Caudate nucleus (tissue), 63 donors: ENCODE measurements at places on chromosomes 6 and 20.

DNA sequence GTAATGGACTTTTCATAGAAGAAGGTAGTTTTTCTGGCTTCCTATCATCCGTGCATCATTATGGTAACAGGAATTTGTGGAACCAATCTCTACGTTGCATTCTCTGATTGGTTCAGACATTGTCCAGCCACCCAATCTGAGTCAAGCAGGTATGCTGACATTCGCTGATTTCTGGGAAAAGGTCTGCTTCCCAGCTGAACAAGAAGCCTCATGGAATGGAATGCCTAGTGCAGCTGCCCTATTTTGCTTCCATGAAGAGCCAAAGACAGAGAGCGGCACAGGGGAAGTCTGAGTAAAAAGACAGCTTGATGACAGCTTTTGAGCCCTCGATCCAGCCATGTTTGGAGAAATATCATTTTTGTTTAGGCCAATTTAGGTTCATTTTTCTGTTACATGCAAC is 38.5 kb upstream of the TXLNB start:
- DNase-seq, result no peak

GRCh38 chr6:26180346-26180745 is 93.1 kb downstream of the HFE start:
- DNase-seq, result no peak

DNA sequence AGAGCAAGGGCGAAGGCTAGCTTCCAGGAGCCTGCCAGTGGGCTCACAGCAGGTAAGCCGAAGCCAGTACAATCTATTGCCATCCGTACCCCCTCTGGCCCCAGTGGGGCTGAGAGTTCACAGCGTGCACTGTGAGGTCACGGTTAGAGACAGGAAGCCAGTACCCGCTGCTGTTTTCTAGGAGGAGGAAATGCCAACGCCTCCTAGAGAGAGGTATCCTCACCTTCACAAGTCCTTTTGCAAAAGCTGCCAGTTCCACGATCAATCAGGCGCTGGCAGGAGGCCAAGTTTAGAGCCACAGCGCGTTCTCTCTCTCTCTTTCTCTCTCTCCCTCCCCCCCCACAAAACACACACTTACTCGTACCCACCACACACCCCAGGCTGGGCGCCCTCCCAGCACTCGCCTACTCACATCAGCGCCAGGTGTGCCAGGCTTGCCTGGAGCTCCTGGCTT is 22.5 kb downstream of the COL9A1 start:
- no peak for DNase-seq

GRCh38 chr6:157456524-157456829 is 75.5 kb downstream of the ZDHHC14 start:
- DNase-seq, result no peak

DNA sequence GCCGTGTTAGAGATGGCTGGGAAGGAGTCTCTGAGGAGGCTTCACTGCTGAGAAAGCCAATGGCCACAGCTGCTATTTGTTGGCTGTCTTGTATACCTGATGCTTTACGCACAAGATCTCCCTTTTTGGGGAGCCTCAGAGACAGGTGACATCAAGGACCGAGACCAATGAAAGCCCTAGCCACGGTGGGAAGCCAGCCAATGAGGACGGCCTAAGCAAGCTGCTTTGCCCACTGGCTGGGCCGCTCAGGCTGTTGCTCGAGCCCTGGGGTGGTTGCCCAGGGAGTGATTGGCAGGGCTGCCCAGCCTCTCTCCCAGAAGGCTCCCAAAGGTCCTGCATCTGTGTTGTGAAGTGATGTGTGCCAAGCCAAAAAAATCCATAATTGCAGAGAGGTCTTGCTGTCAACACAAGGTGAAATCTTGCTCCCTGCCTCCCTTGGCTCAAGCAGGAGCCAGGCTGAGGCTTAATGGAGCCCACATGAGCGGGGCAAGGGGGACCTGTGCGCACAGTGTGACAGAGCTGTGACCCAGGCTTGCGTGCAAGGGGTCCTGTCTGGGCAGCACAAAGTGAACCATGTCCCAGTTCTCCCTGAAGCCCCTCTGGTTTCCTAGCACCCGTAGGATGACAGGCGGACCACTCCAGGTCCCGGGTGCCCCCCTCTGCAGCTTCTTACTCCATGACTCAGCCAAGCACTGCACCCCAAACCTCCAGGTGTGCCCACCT is 4.3 kb downstream of the MMP24OS start:
- no peak for DNase-seq

DNA sequence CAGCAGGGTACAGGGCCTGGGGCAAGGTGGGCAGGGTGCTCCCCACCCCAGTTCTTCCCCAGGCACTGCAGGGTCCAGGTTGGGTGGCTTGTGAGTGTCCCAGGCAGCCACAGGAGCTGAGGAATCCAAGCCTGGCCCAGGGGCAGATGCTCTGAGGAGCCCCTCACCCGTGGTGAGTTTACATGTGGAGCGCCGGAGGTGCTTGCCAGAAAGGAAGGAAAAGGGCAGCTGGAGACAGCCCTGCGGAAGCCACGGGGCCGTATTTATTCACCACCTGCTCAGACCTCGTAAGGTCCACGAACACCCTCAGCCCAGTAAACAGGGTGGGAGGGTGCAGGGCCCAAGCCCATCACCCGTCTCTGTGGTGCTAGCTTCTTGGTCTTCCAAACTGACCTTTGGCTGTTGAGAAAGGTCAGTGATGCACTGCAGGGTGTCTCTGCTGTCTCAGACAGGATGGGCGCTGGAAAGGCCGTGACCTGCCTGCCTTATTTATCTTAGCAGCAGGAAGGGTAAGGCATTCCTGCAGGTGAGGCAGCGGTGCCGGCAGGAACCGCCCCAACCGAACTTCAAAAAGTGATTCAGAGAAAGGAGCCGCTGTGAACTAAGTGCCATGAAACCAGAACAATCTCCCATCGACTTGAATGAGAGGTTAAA is 4.0 kb upstream of the FRMD1 start:
- no peak for DNase-seq

DNA sequence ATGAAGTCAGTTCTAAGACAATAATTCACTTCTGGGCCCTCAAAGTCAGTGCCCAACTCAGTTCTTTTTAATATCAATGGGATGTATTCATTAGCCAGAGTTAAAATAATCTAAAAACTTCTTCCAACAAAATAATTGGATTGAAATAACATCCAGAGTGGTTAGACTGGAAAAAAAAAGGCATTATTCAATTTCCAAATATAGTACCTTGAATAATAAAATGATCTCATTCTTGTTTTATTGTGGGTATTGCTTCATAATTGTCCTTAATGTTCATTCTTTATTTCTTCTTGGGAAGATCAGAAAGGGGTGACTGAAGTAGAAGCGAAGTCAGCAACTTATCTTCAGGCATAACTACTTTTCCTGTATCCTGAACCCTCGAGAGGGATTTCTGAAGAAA is 85.1 kb upstream of the JARID2 start:
- no peak for DNase-seq

DNA sequence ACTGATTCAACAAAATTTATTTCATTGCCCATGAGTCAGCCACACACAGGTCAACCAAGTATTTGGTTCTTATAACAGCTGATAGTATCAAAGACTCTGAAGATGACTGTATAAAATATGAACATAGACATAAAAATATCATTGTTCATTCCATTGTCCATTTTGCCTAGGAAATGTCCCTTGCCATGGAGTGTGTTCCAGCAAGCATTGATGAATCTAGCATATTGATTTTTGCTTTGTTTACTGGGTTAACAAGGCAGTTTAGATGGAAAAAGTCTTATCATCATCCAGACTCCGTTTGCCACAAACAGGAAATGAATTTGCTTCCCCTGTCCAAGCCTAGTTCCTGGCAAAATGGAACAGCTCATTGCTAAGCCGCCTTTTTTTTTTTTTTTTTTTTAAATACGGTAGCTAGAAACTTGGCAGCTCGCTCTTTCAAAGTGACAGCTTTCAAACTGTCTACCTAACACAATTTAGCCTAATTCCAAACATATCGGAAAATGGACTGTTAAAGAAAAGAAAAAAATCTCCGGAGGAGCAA is 7.5 kb downstream of the F13A1 start:
- DNase-seq, result no peak

DNA sequence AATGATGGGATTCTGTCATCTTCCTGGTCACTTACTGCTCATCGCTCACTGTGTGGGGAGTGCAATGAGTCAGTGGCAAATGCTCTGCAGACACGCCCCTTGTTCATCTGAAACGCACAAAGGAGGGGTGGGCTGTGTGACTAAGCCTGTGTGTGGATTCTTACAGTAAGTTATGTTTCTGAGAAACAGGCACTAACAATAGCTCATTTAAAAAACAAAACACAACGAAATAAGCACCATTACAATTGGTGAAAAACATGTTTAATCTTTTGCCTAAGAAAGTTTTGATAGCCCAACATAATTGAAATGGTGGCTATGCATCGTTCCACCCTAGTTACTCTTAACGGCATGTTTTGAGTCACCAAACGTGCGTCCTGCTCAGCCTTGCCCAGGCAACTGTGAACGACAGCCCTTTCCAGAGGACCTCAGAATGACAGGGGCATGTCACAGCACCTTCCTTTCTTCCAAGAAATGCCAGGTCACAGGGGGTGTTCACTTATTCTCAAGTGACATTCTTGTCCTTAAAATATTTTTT is 118.4 kb upstream of the SGK1 start:
- DNase-seq, result no peak

- DNase-seq, result no peak
These were observed 22.8 kb downstream of the ZBTB46 start for GRCh38 chr20:63808145-63808724.

- DNase-seq, result no peak
These were observed 217.4 kb upstream of the ECI2 start for GRCh38 chr6:4352731-4353130.

DNA sequence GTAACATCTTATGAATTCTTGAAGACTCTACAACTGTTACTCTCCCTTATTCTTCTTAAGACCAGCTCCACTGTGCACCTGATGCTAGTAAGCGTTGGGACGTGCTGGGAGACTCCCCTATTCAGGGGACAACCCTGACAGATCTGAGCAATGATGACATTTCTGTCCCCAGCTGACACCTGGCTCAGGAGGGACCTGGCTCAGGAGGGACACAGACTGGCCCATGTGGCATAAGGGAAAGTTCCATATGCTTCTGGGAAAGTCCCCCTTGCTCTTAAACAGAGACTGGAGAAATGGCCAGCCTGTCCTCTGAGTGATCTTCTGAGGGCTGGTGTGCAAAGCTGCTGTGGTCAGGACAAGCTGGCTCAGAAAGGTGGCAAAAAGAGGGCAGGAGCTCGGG is 10.0 kb upstream of the CD93 start:
- DNase-seq, result no peak

GRCh38 chr20:33490023-33490933 is at the start of gene CBFA2T2:
CBFA2T2 (plus strand) TSS chr20:33490096; CDS start chr20:33490268, 172 bp downstream.
- DNase-seq, result no peak

DNA sequence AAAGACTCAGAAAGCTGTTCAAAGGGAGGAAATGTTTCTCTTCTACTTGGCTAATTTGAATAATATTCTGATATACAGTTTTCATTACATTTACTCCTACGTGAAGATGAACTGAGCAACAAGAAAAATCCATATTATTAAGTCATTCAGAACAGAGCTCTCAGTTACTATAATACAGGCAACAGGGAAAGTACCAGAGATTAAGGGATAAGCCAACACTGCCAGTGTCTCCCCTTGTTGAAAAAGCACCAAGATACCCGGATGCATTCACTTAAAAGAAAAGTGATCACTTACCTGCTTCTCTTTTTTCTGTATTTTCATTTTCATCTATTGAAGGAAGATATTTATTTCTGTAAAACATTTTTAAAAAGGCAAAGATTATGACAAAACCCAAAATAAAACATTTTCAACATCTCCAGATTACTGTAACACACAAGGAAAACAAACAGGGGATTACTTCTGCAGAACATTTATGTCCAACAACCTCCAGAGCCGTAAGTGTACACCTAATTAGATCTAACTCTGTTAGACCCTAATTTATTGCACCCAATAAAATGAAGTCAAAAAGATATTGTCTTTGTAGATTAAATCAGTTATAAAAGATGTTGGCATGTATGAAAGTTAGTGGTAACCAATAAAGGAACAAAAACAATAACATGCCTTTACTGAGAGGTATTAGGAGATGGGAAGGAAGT is 67.0 kb downstream of the CHD6 start:
- DNase-seq, result no peak

DNA sequence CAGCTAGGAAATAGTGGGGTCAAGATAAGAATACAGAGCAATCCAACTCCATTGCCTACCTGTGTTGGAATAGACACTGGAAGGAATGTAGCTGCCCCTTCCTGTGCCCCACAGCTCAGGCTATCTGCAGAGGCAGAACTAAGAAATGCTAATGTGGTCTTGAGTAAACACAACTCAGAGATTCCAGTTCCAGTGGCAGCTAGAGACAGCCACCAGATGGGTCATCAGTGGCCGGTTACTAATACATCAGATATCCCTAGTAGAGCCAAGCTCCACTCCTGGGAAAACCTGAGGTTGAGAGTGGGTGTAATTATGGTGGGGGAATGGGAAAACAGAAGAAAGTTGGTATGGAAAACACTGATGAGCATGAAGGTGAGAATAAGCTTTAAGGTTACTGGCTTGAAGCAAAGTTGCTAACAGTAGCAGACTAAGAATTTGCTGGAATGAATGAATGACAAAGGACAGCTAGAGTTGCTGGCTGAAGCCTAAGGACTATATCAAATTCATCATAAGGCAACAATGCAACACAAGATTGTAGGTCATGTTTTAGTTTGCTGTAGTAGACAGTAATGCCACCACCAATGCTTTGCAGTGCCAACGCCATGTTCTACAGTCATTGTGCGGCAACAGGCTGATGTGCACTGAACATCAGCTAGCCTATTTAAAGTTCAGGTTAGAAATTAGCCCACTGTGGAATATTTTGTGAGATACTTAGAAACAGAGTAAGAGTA is 28.3 kb upstream of the FAM83C start:
- DNase-seq, result no peak

DNA sequence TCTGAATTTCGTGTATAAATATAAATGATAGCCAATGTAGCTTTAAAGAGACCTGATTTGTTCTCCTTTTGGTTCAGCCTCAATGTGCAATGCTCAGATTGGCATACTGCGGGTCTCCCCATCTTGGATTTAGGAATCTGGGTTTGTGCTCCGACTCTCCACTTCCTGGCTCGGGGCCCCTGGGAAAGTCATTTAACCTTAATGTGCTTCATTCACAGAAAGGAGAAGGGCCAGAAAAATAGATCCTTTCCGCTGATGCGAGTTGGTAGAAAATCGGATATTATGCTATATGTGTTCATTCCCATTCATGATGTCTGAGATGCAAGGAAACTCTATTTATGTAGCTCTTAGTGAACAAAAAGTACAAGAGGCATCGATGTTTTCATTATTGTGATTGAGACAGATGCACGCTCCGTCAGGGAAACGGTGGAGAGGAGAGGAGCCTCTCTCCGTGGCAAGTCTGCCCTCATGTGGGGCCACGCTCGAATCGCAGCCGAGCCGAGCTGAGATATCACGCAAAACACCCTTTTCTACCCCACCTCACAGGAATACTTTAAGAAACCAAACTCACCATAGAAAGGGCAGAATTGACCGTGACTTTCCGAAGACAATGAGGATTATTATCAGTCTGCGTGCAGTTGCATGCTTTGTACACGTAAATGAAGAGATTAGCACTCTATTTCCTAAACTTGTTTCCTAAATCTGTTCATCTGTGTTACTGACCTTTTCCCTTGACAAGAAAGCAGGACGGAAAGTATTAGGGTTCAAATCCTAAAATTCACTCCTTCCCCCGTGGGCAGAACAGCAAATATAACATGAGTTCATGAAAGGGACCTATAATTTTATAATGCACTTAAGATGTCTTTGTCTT is 136.6 kb downstream of the COL9A1 start:
- peak; percentile 47 for DNase-seq
